AG10803 (cell line): ENCODE measurements at places on chromosomes 12 and 14.

GRCh38 chr12:5783289-5783920, 161.7 kb downstream of the ANO2 start:
- no peak for DNase-seq

- DNase-seq: no peak
These were observed 529 bp downstream of the PHLDA1 start for GRCh38 chr12:76031081-76031413.

GRCh38 chr14:50447461-50447860, 50.8 kb upstream of the CDKL1 start:
- DNase-seq: no peak

DNA sequence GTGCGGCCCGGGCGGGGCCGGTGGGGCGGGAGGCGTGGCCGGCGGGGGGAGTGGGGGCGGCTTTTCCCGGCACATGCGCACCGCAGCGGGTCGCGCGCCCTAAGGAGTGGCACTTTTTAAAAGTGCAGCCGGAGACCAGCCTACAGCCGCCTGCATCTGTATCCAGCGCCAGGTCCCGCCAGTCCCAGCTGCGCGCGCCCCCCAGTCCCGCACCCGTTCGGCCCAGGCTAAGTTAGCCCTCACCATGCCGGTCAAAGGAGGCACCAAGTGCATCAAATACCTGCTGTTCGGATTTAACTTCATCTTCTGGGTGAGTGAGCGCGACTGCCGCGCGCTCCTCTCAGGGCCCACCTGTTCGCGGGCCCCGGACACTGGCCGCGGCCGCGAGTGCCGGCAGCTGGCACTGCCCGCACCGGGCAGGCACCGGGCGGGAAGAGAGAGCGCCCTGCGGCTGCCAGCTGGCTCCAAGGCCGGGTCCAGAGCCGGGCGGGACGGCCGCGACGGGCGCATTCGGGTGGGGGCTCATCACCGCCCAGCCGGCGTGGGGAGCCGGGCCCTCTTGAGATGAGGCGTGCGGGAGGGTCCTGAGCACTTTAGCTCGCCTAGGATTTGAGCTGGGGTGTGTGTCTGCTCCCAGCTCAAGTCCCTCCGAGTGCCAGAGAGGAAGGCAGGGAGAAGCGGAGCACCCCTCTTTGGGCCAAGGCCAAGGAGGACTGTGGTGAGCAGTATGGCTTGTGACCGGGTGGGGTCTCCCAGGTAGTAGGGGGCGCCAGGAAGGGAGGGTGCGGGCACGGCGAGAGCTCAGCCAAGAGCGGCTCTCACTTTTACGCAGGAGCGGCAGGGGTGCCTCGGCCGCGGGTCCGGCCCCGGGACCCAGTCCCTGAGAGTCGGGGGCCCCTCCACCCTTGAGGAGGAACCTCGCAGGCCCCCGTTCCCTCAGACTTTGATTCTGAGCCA, at the start of gene CD9:
Gene CD9, plus strand, starts transcription at position 145 of the 957 bp plus-strand sequence. Its CDS starts 100 bp downstream, at position 245.
- DNase-seq: no peak

DNA sequence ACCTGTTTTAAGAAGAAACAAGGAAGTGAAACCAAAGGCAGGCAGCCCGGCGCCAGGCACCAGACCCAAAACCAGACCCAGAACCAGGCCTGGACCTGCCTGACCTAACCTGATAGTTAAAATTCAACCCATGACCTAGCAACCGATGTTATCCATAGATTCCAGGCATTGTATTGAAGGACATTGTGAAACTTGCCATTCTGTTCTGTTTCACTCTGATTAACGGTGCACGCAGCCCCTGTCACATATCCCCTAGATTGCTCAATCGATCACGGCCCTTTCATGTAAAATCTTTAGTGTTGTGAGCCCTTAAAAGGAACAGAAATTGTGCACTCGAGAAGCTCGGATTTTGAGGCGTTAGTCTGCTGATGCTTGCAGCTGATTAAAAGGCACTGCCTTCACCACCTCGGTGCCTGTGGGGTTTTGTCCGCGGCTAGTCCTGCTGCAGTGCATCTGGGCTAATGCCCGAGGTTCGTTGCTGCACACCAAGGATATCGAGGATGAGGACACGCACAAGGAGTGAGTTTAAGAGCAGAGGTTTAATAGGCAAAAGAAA, 262.5 kb upstream of the TMEM132C start:
- no peak for DNase-seq

- no peak for DNase-seq
These were observed 40.7 kb upstream of the FUT8 start for GRCh38 chr14:65371784-65372183.

DNA sequence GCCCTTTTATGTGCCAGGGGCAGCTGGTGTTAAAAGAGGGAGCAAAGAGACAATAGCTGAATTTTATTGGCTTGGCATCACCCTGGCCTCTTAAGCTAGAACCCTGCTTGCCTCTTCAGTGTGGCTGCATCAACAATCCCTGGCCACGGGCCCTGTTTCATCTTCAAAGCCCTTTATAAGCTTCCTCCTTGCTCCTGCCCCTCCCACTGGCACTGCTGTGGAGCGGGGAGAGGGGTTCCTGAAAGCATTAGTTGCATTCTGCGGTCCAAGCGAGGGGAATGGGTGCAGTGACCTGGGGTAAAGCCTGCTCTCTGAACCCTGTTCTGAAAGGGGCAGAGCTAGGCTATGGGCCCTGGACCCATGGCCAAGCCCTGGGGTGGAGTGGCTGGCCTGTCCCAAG, 220 bp upstream of the KRT83 start:
- no peak for DNase-seq

DNA sequence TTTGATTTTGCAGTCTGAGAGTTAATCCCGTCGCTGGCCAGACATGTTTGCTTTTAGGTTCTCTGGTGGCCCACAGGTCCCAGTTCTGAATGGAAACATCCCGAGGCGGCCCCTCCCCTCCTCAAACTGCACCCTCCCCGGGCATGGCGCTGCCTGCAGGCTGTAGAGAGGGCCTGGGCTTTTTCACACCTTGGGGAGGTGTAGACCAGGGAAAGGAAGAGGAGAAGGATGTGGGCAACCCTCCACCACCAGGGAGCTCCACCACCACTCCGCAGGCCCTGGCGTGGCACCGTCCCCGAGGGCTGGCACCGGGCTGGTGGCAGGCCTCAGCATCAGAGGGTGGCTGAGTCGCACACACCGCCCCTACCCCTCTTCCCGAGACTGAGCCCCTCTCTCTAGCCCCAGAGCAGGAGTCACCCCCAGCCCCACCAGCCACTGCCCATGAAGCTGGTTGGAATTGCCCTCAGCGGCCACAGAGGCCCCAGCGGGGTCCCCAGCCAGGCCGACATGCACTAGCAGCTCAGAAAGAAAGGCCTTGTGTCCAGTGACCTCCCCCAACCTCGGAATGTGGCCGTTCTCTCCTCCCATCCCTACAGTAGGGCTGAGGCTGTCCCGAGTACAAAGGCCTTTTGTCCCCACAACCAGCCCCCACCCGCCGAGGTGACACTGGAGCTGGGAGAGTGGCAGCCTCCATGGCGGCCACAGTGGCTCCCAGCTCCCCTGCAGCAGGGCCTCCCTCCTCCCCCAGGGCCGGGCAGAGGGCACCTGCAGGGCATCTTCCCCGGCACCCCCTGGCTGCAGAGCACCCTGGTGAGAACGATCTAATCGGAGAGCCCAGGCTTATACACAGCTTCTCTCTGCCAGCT, 23.5 kb upstream of the INF2 start:
- no peak for DNase-seq

- DNase-seq: no peak
These were observed 1268.2 kb upstream of the TMEM132C start for GRCh38 chr12:126998747-126999285.

DNA sequence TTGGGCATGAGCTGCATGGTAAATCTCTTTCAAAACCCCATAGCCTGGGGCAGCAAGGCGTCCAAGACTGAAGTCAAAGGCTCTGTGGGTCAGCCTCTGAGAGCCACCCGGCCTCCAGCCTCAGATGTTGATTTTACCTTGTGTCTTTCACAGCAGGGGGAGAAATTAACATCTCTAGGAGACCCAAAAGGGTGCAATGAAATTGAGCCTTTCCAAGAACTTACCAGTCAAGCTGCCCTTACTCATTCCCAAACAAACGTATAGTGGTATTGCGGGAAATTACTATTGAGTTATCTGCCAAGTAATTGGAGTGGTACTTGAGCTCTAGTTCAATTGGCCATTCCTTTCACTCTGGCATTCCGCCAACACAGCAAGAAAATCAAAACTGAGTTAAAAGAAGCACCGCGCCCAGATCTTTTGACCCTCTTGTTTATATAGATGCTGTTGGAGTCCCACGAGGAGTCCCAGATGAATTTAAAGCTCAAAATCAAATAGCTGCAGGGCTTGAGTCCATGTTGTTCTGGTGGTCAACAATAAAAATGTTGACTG, 380.7 kb upstream of the SYT1 start:
- DNase-seq: no peak

GRCh38 chr12:65675141-65675621, 149.1 kb upstream of the HMGA2 start:
- no peak for DNase-seq

GRCh38 chr12:116959198-116959460, 48.4 kb downstream of the FBXW8 start:
- no peak for DNase-seq

DNA sequence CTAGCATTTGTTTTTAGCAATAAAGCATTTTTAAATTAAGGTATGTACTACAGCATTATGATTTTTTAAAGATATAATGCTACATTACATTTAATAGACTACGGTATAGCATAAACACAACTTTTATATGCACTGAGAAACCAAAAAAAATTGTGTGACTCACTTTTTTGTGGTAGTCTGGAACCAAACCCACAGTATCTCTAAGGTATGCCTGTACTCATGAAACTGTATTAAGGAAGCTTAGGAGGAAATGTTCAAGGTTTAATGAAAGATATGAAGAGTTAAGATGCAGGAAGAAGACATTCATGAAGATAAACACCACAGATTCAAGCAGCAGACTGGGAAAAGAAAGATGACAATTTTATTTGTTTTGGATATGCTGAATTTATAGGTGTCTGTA, 51.7 kb downstream of the PPP1R12A start:
- peak; percentile 33 for DNase-seq

GRCh38 chr14:54686219-54686870, 119.4 kb downstream of the SAMD4A start:
- DNase-seq: peak; percentile 91

GRCh38 chr14:32648434-32648833, 290.2 kb upstream of the NPAS3 start:
- peak; percentile 73 for DNase-seq

DNA sequence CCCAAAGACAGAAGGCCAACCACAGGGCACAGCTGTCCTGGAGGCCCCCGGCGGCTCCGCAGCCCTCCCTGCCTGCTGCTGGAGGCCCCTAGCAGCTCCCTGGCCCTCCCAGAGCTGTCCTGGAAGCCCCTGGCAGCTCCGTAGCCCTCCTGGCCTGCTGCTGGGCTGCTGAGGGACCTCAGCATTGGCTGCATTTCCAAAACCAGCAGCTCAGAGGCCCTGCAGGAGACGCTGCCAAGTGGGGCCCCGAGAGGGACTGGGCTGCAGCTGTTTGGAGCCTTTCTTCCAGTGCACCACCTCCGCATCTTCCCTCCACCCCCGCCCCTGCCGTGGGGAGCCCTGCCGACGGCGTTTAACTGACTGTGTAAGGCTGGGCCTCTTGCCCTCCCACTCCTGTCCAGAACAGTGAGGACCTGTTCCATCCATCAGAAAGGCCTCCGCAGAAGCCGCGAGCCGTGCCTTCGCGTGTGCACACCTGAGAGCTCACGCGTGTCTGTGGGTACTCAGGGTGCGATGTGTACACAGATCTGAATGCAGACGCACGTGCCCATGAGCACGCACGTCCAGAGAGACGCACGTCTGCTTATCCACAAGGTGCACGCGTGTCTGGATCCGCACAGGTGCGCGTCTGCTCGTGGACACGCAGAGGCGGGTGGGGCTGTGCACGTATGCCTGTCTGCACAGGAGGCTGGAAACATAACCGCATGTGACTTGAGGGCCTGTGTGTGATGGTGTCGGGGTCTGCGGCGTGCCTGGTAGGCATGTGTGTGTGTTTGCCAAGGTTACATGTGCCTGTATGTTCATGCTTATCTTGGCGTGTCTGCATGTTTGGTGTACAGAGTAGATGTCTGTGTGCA, 57.0 kb upstream of the FBRSL1 start:
- peak; percentile 13 for DNase-seq

GRCh38 chr14:88322504-88323085, 474 bp downstream of the KCNK10 start:
- no peak for DNase-seq
